ENCODE measurements at places on chromosomes 13 and 19.
A peak's percentile ranks its signal among the peaks of the same experiment; 100 is the strongest.

- peak; percentile 89 for DNase-seq
Measured at GRCh38 chr13:30792285-30793000, 57.1 kb downstream of the ALOX5AP start.

DNA sequence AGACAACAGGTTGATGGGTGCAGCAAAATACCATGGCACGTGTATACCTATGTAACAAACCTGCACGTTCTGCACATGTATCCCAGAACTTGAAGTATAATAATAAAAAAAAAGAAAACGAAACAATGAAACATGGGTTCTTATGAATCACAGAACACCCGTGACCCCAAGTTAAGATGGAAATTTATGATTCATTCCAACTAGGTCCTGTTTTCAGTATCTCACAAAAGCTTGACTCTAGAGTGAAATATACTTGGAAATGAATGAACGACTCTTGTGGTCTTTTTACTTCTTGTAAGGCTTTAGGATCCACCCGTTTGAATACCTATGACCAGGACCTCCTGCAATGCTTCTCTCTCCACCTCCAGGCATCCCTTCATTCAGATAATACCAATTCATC is 3.5 kb upstream of the LILRB4 start:
- DNase-seq: no peak

GRCh38 chr19:19402656-19403372 is 2.7 kb upstream of the GATAD2A start:
- DNase-seq: no peak

GRCh38 chr13:71798707-71799106 is 68.3 kb downstream of the DACH1 start:
- DNase-seq: no peak

DNA sequence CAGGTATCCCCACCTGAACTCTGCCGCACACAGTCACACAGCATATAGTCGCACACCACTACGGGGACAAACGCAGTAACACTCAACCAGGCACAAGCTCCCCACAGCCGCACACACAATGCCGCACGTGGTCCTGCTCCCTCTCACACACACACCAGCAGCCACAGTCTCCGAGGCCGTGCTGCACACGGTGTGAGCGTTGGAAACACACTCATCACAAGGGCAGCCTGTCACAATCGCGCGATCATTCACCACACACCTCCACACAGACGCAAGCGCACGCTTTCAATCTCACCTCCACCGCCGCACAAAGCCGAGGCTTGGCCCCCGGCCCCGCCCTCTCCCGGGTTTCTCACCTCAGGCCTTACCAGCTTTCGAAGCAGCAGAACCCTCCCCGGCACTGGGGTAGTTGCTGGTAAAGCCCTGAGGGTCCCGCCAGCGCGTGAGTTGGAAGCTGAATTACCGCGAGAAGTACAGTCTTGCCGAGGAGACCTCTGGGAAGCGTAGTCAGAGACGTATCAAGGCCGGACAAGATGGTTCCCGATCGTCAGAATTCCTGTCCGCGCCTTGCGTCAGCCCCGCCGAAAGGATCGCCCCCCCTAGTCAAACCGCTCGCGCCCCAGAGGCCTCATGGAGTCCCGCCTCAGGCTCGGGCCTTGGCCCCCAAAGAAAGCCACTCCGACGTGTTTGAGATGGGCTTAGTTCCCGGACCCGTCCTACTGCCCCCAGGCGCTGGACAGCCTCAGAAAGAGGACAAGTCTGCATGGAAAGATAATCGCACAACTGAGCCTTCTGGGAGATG is at the start of gene ZNF566:
TSS of gene ZNF566 (minus strand) at position 444 of the 802 bp plus-strand sequence. CDS start 13,004 bp downstream, outside the sequence.
- DNase-seq: peak; percentile 97

DNA sequence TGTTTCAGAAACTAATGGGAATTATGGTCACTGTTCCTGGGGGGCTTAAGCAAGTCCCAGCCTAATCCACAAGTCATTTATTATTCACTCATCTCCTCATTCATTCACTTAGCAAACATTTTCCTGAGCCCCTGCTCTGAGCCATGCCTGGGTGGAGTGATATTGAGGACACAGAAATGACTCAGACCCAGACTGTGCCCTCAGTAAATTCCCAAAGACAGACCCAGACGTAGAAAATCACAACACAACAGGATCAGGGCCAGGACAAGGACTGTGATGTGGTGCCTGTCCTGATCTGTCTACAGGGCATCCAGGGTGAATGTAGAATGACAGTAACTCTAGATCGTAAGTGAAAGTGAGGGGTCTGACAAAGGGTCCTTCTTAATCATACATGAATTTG is 7.0 kb upstream of the SPACA6 start:
- DNase-seq: no peak

GRCh38 chr13:95896301-95896700 is 156.9 kb downstream of the UGGT2 start:
- no peak for DNase-seq

- no peak for DNase-seq
Measured at GRCh38 chr19:42154471-42155323, 22.5 kb upstream of the POU2F2 start.
